ENCODE measurements at places on chromosomes 12 and 14.

GRCh38 chr14:32408018-32408417 is 78.9 kb downstream of the AKAP6 start:
- no peak for DNase-seq

DNA sequence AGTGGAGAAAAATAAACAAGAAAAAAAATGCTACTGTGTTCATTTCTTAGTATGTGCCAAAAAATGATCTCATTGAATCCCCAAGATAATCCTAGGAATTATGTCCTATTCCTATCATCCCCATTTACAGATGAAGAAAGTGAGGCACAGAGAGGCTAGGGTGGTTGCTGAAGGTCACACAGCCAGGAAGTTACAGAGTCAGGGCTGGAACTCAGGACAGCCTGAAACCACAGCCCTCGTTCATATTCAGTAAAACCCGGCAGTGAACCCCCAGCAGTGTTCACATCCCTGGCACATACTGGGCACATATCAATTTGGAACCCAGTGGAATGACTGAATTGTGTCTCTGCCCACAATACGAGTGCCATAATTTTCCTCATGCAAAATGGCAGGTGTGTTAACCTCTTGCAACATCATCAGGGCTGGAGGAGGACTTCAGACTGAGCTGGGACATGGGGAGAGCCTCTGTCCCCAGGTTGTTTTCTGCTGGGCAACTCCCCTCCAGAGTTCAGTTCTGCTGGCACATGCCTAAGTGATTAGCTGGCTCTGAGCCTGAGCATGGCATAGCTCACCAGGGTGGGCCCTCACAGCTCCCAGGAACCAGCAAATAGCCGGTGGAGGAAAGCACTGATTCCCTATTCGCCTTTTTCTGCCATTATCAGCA is 2.0 kb upstream of the PPP1CC start:
- DNase-seq: no peak

GRCh38 chr12:30990316-30990715 is 63.8 kb downstream of the TSPAN11 start:
- DNase-seq: no peak

DNA sequence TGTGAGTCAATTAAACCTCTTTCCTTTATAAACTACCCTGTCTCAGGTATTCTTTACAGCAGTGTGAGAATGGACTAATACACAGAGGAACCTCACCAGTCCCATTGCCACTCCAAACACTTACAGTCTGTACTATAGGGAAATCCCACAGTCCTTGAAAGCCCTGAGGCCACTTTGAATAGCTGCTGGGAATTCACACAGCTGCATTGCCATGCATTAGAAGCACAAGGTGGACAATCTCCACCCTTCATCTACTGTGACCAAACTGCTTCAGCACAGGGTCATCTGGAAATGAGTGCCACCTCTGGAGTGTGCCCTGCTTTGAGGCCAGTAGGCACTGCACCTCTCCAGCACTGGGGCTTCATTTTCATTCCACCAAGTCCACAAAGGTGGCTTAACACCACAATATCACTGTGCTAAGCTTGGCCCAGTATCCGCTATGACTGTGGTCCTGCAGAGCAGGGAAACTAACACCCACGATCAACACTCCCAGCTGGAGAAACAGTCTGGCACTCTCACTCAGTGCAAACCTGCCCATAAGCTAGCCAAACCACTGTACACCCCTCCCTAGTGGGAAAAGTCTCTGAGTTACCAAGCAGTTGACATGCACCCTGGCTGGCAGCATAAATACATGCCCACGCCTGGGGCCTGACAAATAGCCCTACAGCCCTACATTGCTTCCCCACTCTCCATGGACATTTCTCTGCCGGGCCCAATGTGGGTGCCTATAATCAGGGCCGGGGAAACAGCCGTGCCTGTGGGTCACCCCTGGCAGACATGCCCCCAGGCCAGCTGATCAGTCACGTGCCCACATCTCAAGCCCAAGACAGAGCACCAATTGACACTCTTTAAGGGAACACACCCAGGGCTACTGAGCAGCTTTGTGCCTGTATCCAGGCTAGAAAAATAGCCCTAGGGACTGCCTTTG is 294.3 kb upstream of the MGAT4C start:
- no peak for DNase-seq

DNA sequence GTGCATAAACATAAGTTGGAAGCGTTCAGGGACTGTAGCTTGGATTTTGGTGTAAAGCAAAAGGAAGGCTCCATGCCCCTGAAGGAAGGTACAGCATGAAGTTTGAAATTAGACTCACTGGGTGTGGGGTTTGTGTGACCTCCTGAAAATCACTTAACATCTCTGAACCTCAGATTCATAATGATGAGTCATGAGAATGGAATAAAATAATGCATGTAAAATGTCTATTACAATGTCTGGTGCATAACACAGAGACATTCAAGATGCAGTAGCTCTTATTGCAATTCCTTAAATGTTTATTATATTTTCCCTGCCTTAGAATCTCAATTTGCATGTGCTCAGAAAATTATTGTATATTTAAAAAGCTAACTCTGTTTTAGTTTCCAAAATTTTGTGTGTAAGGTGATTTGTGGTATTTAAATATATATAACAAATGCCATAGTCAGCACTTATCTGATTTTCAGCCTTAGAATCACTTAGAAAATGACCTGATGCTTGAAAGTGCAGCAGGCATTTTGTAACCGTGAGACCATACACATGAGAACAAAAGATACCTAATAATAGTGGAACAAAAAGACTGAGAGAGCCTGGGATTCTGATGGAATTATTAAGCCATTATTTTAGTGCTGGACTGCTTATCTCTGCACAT is 66.3 kb downstream of the E2F7 start:
- no peak for DNase-seq

DNA sequence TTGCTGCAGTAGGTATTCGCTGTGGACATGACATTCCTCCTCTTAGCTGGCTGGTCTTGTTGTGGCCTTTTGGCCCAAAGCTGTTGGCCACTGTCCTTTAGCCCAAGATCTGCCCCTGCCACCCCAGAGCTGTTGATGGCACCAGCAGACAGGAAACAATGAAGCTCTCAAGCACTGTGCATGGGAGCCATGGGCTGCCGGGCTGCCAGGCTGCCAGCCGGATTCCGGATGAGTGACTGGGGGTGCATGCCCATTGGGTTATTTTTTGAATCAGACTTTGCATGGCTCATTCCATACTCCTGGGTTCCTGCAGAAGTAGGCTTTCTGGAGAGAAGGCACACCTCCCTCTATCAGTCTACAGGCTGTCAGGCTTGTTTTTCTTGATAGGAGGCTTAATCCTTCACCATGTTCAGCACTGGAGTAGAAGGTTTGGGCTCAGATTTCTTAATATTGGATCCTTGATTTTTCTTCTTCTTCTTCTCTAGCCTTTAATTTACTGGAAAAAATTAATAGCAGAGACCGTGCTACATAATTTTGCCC is 32.4 kb downstream of the MAX start:
- DNase-seq: no peak

- DNase-seq: no peak
Measured at GRCh38 chr12:57176139-57176477, 28.7 kb upstream of the LRP1-AS start.

- no peak for DNase-seq
Measured at GRCh38 chr14:68694516-68695235, 98.2 kb downstream of the ZFP36L1 start.

- DNase-seq: peak; percentile 43
Measured at GRCh38 chr12:12511895-12512711, 50.6 kb downstream of the DUSP16 start.

DNA sequence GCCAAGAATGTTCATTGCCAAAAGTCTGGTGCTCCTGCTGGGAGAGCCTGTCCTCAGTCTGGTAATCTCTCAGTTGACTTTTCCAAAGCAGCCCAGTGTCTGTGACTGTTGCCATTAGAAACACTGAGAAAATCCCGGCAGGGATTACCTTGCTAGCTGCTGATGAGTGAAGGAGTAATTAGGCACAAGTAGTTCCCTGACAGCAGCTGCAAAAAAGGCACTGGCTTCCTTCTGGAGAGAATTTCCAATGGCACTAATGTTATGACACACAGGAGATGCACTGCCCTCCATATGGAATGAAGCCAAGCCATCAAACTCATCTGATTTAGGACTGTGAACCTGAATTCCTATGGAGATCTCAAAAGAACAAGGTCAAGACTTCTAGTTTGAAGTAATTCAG is 1321.2 kb upstream of the SEL1L start:
- no peak for DNase-seq

GRCh38 chr12:131102493-131102931 is 148.8 kb downstream of the ADGRD1 start:
- DNase-seq: no peak

DNA sequence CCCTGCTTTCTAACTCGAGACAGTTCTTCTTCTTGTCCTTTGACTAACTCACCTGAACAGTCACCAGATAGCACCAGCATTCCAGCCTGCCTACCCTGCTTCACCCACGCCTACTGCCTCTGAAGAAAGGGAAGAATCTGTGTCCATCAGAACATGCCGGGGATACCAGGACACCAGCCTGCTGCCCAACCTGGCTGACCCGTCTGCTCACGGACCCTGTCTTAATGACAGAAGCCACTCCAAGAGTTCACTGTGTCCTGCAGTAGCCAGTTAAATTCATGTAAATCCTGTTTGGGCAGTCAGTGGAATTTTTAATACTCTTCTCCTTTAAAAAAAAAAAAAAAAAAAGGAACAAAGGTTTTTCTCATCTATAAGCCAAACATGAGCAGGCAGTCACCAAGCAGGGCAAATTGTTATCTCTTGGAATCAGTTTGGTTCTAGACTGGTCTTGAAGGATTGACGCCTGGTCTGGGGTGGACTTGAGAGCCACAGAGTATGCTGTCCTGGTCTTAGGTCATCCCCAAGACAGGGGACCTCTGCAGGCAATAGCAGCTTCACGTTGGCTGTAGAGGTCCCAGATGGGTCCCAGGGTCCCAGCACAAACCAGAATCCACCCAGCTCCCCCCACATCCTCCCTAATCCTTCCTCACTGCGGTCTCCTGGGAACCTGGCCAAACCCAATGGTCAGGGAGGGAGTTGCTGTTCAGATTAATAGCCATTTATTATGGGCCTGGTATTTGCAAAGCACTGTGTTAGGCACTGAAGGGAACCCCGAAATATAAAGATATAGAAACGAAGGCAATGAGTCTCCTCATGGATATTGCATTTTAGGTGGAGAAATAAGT is 181.1 kb upstream of the HIF1A start:
- no peak for DNase-seq
